ENCODE measurements at places on chromosomes 5 and 9. TPM values are rescaled to one million over a fixed set of nuclear protein-coding genes. Genes with fewer than 3 reads are reported as not detected.

SAXO1 gene
- total RNA-seq, result not detected

MRPS2 gene
- total RNA-seq, result 22.3 TPM

SLCO6A1 gene
- total RNA-seq, result not detected

C6 gene
- not detected for total RNA-seq

C9 gene
- not detected for total RNA-seq

RNF130 gene
- total RNA-seq, result 15.3 TPM

LVRN gene
- not detected for total RNA-seq

SLC34A1 gene
- total RNA-seq, result 0.31 TPM

CCDC180 gene
- total RNA-seq, result 11.4 TPM

GRIN3A gene
- not detected for total RNA-seq

SPATA31D4 gene
- not detected for total RNA-seq

Measured in T-helper 17 cell (primary cell).